ENCODE measurements at places on chromosomes 4 and X.

GRCh38 chr4:149708513-149709130, 107.0 kb downstream of the IQCM start:
- no peak for DNase-seq

DNA sequence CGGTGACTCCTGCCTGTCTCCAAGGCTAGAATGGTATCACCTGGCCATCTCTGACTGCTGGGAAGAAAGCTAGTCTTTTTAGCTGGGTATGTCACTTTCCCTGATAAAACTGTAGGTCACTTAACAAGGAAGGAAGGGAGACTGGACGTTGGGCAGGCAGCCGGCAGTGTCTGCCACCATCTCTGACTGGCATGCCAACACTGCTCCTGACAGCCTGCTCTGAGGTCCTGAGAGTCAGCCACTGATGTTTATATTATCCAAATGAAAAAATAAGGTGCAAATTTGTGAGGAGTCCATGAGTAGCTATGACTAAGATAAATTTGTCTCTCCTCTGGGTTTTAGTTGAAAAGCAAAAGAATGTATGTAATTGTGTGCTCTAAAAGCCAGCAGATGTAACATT, 77.2 kb downstream of the SNX25 start:
- DNase-seq = no peak

- no peak for DNase-seq
Observed at GRCh38 chrX:1226249-1226648, 13.8 kb upstream of the CRLF2 start.

DNA sequence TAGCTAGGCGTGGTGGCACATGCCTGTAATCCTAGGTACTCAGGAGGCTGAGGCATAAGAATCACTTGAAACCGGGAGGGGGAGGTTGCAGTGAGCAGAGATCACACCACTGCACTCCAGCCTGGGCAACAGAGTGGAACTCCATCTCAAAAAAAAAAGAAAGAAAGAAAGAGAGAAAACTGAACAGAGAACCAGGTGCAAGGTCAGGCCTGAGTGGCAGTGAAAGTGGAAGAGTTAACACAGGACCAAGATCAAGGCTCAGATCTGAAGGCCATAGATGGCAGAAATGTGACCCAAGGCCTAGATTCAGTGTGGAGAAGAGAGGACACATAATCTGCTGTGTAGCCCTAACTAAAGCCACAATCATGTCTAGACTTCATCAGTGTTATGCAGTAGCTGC, 4.9 kb upstream of the ZNF630 start:
- DNase-seq = no peak

DNA sequence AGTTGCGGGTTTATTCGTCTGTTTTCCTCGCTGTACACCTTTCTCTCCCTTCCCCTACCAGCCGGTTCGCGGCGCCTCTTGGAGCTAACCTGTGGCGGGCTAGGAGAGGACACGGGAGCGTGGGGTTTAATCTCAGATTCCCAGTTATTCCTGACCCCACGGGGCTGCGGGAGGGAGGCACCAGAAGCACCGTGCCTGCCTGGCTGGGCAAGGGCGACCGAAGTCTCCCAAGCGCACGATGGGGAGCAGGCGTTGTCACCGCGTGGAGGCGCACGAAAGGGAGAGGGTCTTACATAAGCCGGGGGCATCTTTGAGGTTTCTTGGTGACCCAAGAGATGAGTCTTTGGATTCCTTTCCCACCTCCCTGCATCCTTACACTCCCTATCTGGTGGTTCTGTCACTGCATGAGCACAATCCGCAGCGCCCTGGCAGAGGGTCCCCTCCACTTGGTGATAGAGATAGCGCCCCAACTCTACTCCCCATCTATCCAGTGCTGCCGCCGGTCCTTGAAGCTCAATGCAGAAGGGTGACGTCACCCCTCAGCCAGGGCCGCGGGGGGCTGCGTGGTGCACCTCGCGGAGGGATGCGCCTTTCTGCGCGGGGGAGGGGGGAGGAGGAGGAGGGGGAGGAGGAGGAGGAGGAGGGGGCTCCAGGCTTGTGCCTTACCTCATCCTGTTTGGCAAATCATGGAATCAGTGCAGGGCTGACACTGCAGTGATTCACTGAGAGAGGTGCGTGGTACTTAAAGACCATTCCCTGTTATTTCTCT, 793 bp downstream of the TSPAN7 start:
- DNase-seq = no peak

GRCh38 chrX:103831803-103832544, at the start of gene RAB9B:
TSS of gene RAB9B (minus strand) at chrX:103832257. CDS start at chrX:103825784, 6,473 bp downstream.
- peak; percentile 43 for DNase-seq

- no peak for DNase-seq
Observed at GRCh38 chr4:94603170-94603747, 151.5 kb downstream of the PDLIM5 start.

DNA sequence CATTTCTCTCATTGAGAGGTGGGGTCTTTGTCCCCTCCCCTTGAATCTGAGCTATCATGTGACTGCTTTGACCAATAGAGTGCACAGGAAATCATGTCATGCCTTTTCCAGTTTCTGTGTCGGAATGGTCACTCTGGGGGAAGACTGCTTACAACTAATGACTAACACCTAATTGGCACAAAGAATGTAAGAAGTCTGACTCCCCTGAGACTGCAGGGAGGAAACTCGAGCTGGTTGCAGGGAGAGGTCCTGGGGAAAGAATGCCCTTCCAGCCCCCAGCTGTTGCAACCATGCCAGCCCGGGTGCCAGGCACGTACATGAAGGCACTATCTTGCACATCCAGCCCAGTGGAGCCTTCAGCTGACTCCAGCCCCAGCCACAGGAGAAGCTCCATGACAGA, 254.2 kb downstream of the DHX15 start:
- DNase-seq = no peak
